ENCODE measurements at places on chromosomes 1 and 21.
A peak's percentile ranks its signal among the peaks of the same experiment; 100 is the strongest.

DNA sequence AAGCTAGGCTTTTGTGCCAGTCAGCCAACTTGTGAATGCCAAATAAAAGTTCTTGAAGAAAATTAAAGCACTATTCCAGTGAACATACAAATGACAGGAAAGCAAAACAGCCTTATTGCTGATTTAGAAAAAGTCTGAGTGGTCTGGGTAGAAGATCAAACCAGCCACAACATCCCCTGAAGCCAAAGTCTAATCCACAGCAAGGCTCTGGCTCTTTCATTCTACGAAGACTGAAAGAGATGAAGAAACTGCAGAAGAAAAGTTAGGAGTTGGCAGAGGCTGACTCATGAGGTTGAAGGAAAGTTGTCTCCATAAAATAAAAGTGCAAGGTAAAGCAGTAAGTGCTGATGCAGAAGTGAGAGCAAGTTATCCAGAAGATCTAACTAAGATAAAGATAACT is 65.9 kb downstream of the LHX4 start:
- DNase-seq: no peak

DNA sequence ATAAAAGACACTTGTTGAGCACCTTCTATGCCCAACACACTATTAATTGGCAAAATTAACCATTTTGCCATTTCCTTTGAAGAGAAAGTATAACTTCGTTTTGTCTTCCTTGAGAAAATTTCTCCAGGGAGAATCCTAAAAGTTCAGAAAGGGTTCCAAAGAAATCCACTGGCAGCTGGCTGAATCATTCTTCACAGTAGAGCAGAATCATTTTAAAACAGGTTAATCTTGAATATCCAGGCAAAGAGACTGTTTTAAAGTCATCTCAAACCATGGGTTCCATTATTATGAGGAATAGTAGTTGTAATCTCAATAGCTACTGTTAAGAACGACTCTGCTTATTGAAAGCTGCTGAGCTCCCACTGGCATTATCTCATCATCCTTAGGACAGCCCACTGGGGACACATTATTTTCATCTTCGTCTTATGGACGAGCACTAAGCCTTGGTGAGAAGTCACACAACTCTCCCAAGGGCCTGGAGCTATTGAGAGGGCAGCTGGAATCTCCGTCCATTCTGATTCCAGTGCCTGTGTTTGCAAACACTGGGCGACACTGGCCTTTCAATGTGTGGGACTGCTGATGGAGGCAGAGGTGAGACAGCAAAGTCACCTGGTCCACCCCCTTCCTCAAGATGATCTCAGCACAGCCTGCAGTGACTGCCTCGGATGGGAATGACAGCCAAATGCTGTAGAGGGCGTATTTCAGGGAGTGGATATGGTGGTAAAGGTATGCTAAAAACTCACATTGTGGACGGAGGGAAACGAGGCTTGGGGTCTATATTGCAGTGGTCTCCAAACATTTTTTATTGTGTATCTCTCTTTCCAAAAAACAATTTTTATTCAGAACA is 15.3 kb upstream of the PGBD5 start:
- no peak for DNase-seq

DNA sequence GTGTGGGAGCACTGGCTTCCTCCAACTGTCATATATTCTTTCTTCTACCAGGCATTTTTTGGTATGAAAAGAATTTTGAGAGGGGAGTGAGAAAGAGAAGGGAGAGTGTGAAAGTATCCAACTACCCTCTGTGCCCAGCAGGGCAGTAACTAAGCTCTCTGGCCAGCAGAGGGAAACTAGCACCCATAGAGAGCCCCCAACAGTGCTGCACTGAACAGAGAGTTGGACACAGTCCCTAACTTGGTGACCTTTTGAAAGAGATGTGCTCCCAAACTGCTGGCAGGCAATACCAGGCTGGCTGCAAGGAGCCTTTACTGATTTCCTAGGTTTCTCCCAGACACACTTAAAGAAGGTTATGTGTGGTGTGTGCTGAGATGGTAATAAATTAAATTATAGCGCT is 118.8 kb upstream of the PBX1 start:
- no peak for DNase-seq

- DNase-seq: no peak
Observed at GRCh38 chr1:110607536-110608230, 1.5 kb upstream of the KCNA2 start.

DNA sequence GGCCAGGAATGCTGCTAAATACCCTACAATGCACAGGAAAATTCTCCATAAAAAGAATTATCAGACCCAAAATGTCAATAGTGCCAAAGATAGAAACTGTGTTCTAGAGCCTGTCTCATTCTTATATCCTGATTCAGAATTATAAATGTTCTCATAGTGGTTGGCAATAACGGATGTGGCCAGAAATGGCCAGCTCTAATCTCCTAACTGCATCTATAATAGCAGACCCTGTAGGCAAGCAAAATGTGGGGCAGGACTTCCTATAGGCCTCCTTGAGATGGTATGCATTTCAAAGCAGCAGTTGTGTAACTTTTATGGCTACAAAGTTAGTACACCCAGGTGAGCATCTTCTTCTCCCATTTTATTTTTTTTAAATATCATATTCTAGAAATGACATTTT is 95.9 kb upstream of the SGIP1 start:
- no peak for DNase-seq

GRCh38 chr1:87358219-87358618 is 29.5 kb downstream of the LMO4 start:
- DNase-seq: no peak

GRCh38 chr1:24317956-24318614 is 1.1 kb upstream of the GRHL3 start:
- DNase-seq: no peak

GRCh38 chr1:14782741-14783591 is 184.5 kb downstream of the KAZN start:
- DNase-seq: no peak

- DNase-seq: no peak
Observed at GRCh38 chr1:19957779-19958178, 21.6 kb downstream of the PLA2G2A start.

DNA sequence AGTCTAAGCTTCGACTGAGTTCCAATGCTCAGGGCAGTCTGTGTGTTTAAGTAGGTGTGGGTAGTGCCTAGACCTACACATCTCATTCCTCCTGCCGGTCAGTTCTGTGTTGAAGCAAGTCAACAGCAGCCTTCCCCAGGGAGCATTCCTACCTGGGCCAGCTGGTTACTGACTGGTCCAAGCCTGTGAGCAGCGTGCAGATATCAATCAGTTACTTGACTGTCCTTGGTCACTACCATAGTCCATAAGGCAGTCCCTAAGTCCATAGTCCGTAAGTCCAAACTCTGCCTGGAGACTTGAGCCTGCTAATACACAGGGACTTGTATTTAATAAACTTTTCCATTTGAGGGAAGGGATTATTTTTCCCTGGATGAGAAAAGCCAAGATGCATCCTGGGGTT is 171.9 kb downstream of the PGBD5 start:
- no peak for DNase-seq

DNA sequence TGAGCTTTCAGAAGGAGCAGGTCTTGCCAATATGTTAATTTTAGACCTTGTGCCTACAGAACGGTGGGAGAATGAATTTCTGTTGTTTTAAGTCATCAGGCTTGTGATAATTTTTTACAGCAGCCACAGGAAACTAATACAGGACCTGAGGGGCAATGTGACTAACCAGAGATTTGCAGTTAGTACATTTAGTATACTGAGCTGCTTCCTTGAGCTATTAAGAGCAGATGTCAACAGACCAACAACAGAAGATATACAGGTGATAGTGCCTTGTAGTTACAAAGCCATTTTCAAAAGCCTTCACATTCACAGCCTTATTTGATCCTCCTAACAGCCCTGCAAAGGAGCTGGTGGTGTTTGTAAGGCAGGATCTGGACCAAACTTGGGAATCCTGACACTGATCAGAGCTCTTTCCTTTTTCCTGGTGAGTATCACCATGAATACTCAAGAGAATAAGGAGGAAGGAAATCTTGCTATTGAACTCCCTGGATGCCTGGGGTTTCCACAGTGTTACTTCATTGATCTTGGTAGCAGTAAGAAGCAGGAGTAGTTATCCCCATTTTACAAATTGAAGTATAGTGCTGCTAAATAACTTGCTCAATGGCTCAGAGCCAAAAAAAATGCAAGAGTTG is 4.7 kb upstream of the SLAMF1 start:
- no peak for DNase-seq

DNA sequence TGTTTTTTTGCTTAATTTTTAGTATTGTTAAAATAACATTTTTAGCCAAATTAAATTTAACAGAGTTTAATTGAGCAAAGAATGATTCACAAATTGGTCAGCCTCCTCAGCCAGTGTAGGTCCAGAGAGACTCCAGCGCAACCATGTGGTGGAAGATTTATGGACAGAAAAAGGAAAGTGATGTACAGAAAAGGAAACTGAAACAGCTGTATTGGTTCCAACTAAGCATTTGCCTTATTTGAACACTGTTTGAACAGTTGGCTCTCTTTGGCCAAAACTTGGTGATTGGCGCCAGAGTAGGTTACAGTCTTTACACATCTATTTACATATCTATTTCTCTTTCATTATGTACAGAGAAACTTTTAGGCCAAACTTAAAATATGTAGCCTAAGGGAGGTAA is 19.4 kb downstream of the RPS6KC1 start:
- DNase-seq: peak; percentile 45

DNA sequence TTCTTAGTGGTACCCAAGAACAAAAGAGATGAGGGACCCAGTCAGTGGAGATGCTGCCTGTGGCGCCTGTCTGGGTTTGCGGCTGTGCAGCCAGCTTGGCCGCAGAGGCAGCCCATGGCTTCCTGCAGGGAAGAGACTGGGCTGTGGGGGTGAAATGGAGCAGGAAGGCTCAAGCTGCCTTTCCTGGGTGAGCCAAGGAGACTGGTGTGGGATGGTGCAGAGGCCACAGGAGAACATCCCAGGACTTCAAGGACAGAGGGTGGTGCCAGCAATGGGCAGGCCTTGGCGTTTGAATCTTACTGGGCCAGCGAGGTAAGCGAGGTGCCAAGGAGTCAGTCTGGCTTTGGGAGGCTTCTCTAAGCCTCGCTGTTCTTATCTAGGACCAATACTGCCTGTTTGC is 26.4 kb downstream of the KCNA10 start:
- no peak for DNase-seq

- no peak for DNase-seq
Observed at GRCh38 chr21:42437786-42438185, 34.1 kb downstream of the UBASH3A start.

DNA sequence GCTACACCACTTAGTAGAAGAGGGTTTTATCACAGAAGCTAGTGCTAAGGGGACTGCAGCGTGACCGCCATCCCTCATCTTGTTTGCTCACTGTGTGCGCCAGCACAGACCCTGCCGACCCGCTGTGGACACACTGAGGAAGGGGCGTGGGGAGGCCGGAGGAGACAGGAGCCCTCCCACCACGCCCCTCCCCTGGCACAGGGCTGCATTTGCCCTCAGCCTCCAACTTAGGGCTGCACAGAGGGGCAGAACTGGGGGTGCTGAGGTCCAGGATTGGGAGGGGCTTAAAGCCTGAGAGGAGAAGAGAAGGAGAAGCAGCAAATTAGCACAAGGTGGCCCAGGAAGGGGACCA is 37.2 kb downstream of the RRP1 start:
- DNase-seq: no peak

GRCh38 chr1:201513498-201514243 is 6.7 kb upstream of the CSRP1 start:
- DNase-seq: no peak

DNA sequence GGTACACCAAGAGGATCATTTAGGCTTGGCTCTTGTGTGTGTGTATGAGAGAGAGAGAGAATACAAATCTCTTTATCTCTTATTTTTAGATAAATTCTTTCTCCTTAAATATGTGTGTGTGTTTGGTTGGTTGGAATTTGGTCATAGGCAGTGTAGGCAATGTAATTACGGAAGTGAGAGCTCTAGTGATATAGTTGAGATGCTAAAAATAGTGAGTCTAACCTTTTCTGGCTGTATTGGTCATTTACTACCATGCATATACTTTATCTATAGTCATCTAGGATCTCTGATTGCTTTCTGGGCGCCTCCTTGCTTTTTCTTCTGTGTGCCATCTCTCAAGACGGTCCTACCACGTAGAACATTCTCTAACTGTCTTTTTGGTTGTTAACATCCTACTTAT is 250.2 kb downstream of the NUF2 start:
- no peak for DNase-seq
